ENCODE measurements at places on chromosomes 4 and X.

- no peak for DNase-seq
Observed at GRCh38 chr4:3107691-3108121, 33.2 kb downstream of the HTT start.

DNA sequence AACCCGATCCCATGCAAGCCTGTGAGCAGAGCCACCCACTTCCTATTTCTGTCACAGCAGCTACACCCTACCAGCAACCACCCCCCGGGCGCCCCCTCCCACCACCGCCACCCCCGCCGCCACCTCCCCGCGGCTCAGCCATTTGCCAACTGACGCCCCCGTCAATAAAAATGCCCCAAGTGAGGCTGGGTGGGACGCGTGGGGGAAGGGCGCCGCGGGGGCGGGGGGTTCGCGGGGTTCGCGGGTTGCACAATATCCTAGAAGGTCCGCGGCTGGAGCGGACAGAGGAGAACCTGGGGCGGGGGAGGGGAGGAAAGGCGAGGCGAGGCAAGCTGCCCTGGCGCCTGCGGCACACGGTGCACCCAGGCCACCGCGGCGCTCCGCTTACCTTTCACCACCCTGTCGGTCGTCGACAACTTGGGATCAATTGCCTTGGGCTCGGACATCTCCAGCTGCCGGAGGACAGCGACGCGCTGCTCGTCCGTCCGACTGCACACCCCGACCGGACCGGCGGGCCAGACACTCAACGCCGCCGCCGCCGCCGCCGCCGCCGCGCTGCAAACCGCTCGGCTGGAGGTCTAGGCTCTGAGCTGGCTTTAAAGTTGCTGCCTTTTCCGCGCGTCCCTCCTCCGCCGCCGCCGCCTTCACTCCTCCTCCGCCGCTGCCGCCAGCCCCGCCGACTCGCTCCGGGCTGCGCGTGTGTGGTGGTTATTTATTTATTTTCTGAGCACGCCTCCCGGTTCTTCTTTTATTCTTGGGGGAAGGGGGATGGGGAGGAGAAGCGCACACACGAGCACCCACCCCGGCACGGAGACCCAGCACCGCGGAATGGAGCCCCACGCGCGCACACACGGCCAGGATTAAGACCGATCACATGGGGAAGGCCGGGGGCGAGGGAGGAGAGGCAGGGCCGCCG is 717 bp downstream of the PPP3CA start:
- peak; percentile 14 for DNase-seq

GRCh38 chr4:144399927-144400326 is 246.0 kb upstream of the HHIP start:
- DNase-seq: no peak

- no peak for DNase-seq
Observed at GRCh38 chr4:13527192-13527980, 16.9 kb downstream of the NKX3-2 start.

DNA sequence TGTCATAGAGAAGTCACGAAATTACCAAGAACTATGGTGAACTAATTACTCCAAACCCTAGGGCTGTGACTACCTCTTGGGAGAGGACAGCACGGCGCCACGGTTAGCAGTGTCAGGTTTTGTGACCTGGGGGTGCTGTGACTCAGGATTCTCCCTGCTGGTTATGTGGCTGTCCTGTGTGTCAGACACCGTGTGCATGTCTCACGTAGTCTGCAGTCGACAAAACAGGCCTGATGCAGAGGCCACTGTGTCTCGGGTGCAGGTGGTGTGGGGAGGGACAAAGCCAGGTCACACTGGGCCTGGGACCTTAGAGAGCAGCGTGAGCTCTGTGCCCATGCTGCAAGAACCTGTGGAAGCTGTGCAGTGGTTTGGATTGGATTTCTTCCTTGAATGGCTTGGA is 34.1 kb downstream of the TNIP2 start:
- no peak for DNase-seq

DNA sequence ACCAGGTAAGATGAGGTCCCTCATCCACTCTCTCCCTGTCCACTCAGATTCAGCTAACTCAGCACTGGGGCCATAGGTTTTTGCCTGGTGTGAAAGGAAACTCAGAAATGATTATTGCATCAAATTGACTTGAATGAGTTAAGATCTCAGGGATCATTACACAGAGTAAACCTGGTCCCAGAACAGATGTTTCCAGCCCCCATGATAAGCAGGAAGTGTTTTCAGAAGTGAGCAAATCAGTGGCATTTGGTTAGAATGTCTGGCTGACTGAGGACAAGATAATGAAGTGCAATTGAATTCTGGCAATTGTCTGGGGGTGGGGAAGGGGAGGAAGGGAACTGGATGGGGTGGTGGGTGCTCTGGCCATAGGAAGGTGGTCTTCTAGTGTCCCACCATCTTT is 108.0 kb downstream of the CHIC2 start:
- no peak for DNase-seq

Data from T47D (cell line).